ENCODE measurements at places on chromosomes 7 and 10.

DNA sequence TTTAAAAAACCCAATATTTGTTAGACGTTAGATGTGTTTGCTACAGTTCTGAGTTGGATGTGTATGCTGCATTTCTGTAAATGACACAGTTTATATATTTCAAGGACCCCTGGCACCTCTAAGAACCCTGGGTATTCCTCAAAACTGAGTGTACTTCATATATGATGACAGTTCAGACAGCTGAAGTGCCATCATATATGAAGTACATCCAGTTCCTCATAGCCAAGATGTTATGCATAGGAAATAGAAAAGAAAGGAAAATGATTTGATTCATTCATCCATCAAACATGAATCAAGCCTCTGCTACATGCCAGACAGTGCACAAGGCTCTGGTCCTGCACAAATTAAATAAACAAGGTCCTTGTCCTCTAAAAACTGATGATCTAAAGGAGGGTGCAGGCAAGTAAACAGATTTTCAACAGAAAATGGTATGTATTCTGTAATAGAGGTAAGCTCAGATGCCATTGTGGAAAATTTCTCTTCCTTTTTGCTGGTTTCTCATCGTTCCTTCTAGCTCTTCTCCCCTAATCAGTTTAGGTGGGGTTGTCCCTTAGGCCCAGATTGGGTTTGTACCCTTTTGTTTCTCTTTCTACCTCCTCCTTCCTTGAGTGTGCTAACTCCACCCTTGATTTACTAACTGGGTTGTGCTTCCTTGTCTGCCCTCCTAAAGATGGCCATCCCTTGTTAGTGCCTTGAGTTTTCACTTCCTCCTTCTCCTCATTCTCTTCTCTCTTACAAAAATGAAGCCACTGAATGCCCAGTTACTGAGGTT lies 25.3 kb upstream of the SMIM30 start:
- DNase-seq: no peak

GRCh38 chr7:112257073-112257472 lies 50.6 kb downstream of the ZNF277 start:
- no peak for DNase-seq

DNA sequence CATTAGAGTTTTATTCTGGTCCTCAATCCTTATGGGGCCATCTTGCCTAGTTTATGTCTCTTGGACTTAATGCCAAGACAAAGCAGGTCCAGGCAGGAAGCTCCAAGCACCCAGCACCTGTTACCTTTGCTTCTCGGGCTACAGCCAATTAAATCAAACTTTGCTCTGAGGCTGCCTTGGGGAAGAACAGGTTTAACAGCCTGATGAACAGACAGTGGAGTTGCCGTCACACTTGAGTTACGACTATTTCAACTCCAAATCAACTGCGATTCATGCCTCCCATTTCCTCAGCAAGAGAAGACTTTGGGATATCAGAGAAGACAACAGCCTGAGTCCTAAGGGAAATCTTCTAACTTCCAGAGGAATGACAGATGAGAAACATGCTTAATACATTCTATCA lies 62.2 kb downstream of the XPNPEP1 start:
- DNase-seq: no peak

DNA sequence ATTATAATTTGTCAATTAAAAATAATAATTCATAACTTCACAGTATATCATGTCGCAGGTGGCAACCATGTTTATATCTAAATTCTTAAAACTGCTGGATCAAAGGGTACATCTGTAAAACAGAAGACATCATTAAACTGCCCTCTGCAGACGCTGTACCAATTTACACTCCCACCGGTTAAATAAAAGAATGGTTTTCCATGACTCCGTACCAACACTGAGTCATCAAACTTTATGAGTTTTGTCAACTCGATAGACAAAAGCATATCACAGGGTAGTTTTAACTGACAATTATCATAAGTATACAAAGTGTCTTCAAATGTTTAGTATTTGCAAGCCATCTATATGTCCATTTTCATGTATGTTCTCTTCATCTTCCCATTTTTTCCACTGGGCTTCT lies 5.7 kb upstream of the GSTK1 start:
- DNase-seq: no peak

- no peak for DNase-seq
Measured at GRCh38 chr7:63073286-63073685, 925.4 kb upstream of the ZNF722 start.
